ENCODE measurements at places on chromosomes 1 and 21. TPM values are rescaled to one million over a fixed set of nuclear protein-coding genes. Genes with fewer than 3 reads are reported as not detected.

GRCh38 chr21:45043541-45044020 is 30.8 kb upstream of the ADARB1 start:
- no peaks in the 10 kb centered on the region for H3K36me3 ChIP-seq
- no peaks in the 10 kb centered on the region for H3K27me3 ChIP-seq

- H3K4me3 ChIP-seq: no peak overlapping the region
- DNase-seq: no peak
- no peaks in the 10 kb centered on the region for H3K4me1 ChIP-seq
- no peak overlapping the region for H3K27ac ChIP-seq
- peaks cover 66% of the 10 kb centered on the region for H3K36me3 ChIP-seq
- H3K27me3 ChIP-seq: no peaks in the 10 kb centered on the region
Measured at GRCh38 chr1:32797456-32797855, 19.7 kb downstream of the YARS1 start.

DNA sequence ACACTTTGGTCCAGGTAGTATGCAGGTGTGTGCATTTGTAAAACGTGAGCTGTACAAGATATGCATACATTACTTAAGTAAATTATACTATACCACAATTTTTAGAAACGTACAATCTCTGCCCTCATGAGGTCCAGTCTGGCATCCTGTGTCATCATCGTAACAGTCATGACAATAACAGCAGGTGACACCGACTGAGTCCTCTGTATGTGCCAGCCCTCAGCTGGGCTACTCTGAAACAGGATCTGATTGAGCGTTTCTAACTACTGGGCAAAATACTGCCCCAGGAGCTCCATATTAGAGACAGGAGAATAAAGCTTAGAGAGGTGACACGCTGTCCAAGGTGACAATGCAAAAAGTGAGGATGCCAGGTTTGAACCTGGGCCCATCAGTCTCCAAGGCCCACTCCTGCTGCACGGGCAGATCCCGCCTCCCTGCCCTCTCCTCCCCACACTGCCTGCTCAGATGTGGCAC is 47.2 kb upstream of the ECE1 start:
- H3K27me3 ChIP-seq: no peaks in the 10 kb centered on the region
- no peaks in the 10 kb centered on the region for H3K36me3 ChIP-seq
- no peak overlapping the region for H3K27ac ChIP-seq
- no peak for DNase-seq
- H3K4me3 ChIP-seq: no peak overlapping the region

PGBD5 gene
- total RNA-seq: 19.0 TPM

IL20 gene
- total RNA-seq: not detected

AK5 gene
- 2.6 TPM for total RNA-seq
